GM13977 (cell line): ENCODE measurements at places on chromosomes 4 and X.

GRCh38 chrX:113726898-113727297 is 857.0 kb upstream of the HTR2C start:
- no peak for DNase-seq

DNA sequence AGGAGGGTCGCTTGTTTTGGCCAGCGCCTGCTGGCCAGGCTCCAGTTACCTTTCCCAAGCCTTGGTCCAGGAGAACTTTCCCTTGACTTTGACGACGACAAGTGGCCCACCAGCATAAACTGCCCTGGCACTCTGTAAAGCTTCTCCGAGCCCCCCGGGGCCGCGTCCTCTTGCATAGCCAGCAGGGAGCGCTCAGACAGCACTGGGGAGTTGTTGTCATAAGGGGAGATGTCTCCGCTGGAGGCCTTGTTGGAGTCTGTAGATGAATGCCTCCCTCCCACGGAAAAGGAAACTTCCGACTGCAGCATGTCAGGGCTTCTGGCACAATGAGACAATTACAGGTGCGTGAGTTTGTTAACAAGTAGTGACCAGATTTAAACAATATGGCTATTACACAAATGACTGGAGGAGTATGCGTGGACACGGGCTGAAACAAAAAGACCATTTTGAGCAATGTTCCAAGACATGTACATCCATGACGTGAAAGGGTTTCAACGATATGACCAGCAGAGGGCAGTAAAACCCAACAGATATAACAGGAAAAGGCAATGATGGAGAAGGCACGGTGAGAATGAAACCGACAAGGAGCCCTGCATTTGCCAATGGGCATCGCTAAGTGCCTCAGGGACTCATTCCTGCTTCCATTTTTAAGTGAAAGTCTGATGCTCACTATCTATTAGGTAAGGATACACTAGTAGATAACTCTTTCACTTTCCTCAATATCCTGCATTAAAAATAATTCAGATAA is 33.0 kb downstream of the HCCS start:
- DNase-seq, result peak; percentile 75

DNA sequence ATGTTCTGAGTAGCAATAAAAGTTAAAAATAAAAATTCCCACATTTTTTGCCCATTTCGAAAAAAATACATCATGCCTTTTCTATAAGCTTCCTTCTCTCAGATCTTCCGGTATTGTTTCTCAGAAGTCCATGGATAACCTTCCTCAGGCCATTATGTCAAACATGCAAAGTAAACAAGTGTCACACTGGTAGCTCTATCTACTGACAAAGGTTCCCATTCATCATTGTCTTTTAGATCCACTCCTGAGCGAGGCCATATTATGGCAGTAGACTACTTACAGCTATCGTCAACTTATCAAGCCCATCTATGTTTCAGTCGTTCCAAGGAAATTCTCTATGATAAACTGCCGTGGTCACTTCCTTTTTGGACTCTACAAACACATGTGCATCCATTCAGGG is 1068.2 kb downstream of the GLUD2 start:
- DNase-seq, result no peak

GRCh38 chr4:83536362-83537272 is 709 bp downstream of the GPAT3 start:
- peak; percentile 34 for DNase-seq

DNA sequence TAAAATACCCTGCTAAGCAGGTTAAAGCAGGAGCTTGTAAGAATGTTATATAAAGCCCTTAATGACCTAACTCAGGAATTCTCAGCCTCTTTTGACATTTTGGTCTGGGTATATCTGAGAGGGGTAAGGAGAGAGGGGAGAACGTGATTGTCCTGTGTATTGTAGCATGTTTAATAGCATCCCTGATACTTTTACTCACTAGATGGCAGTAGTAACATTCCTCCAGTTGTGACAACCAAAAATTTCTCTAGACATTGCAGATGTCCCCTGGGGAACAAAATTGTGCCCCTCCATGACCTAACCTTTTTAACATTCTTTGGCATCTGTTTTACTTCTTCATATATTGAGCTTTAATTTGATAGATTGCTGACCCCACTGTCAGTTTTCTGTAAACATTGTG is 17.9 kb downstream of the SMARCA5 start:
- no peak for DNase-seq

- DNase-seq, result no peak
Observed at GRCh38 chrX:17931855-17932254, 70.8 kb upstream of the RAI2 start.

- DNase-seq, result no peak
Observed at GRCh38 chr4:122663814-122664610, 43.1 kb upstream of the IL21 start.

- DNase-seq, result no peak
Observed at GRCh38 chr4:184237612-184238011, 19.9 kb upstream of the ENPP6 start.

DNA sequence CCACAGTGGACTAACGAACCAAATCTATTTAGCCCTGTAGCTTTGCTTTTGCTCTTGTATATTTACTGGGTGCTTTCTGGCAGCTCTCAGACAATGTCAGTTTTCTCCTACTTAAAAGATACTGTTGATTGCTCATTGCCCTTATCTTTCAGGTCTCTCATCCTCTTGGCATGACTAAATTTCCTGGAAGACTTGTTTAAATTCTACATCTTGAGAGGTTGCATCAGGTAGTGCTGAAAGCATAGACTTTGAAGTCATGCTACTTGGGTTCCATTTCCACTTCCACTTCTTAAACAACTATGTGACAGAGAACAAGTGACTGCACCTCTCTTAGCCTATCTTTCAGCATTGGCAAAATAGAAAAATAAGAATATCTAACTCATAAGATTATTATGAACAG is 8.4 kb downstream of the TDO2 start:
- DNase-seq, result no peak

DNA sequence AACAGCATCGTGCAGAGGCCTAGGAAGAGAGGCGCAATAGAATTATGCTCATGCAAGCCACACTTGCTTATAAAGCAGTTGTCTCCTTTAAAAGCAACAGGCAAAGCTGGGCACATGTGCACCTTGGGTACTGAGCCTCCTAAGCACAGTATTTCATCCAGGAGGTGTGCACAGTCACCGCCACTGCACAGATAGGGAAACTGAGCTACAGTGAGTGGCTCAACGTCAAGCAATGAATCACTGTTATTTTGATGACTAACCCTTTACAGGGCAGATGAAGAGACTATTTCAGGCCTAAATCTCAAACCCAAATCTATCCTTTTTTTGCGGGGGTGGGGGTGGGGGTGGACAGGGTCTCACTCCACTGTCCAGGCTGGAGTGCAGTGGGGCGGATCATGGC is 42.3 kb downstream of the BCOR start:
- no peak for DNase-seq

- peak; percentile 80 for DNase-seq
Observed at GRCh38 chr4:24470666-24471485, 113.5 kb downstream of the DHX15 start.

DNA sequence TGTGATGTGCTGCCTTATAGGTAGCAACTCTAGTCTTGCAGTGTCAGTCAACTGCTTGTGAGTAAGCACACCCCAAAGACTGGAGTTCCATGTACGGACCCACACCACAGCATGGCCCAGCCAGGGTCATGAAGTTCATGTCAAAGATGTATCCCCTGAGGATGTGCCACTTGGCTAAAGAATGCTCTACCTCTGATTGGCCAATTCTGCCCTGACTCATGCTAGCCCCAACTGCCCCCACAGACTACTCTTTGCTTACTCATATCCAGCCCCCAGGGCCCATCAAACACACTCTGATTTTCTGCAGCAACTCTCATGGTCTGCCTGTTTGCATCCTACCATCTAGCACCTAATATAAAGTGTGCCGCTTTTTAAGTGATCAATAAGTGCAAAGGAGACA is 62.5 kb downstream of the CHRDL1 start:
- no peak for DNase-seq
